ENCODE measurements at places on chromosomes 2 and 18. TPM values are rescaled to one million over a fixed set of nuclear protein-coding genes. Genes with fewer than 3 reads are reported as not detected.

The VIT gene
- 16.2 TPM for total RNA-seq

The SDC1 gene
- total RNA-seq, result 3.0 TPM

The INSIG2 gene
- 22.2 TPM for total RNA-seq

The CUL3 gene
- total RNA-seq, result 84.1 TPM

- DNase-seq, result no peak
These were observed 189.4 kb upstream of the ARL4C start for GRCh38 chr2:234686088-234686890.

DNA sequence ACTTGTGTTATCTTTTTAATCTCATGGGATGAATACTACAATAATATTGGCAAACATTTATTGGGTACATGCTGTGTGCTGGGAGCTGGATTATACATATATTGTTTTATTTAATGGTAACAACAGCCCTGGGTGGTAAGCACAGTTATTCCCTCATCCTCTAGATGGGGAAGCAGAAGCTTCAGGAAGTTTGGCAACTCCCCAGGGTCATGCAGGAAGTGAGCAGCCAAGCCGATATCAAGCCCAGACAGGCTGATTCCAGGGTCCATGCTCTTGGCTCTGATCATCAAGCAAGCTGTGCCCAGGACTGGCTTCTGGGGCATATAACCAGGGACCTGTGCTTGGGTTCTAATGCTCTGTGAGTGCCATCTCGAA lies 155.8 kb downstream of the ZNF516 start:
- DNase-seq, result no peak

DNA sequence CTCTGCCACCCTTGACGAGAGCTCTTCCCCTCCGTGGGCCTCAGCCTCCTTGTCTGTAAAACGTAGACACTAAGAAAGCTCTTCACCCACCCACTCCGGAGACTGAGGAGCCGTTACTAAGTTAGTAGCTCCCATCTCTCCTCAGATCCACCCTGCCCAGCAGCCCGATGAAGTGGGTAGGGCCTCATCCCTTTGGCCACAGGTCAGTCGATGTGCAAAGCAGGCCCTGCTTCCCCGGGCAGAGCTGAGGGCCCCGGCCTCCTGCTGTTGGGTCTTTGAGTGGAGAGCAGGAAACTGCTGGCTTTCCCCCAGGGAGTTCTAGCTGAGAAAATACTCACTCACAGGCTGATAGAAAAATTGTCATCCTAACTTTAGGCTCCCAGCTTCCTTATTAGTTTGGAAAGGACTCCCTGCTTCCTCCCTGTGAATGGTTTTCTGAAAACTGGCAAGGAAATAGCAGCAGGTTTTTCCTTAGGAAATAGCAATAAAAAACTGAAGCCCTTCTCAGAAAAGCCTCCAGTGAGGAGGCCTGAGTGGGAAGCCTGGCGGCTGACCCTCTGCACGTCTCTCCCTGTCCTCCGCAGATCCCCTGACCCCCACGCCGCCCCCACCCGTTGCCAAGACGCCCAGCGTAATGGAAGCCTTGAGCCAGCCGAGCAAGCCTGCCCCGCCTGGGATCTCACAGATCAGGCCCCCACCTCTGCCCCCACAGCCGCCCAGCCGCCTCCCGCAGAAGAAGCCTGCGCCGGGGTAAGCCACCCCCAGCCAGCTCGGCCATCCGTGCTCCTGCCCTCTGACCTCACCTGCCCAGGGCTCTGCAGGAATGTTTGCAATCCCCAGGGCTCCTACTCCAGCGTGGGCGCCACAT lies 30.2 kb downstream of the ITGB1BP1 start:
- peak; percentile 85 for DNase-seq

Data from posterior vena cava (tissue), 2 donors.